ENCODE measurements at places on chromosomes 1 and 21. TPM values are rescaled to one million over a fixed set of nuclear protein-coding genes. Genes with fewer than 3 reads are reported as not detected.

The KCNT2 gene
- total RNA-seq = 0.18 TPM

GRCh38 chr1:25703041-25703440 is 86.5 kb downstream of the MAN1C1 start:
- no peak for DNase-seq

The OR2AK2 gene
- total RNA-seq = not detected

The FCGR3B gene
- total RNA-seq = not detected

GRCh38 chr1:234149217-234149616 is 224.0 kb upstream of the COA6 start:
- DNase-seq = no peak

- no peak for DNase-seq
Measured at GRCh38 chr1:201566933-201567801, 28.2 kb downstream of the NAV1 start.

- DNase-seq = no peak
Measured at GRCh38 chr21:44013380-44014088, 1.4 kb downstream of the TRAPPC10 start.

DNA sequence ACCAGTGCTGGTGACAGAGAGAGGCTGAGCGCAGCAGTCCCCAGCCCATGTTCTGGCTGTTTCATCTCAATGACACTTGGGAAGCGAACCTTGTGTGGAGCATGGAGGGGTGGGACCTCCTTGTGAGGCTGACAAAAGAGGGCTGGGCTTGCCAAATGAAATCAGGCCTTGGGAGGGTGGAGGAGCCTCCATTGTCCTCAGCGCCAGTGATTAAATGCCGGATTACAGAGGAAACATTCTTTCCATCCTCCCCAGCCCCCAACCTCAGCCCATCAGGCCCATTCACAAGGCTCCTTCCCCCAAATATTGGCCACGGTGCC is 63.3 kb upstream of the PAXBP1 start:
- no peak for DNase-seq

The CRP gene
- total RNA-seq = not detected

DNA sequence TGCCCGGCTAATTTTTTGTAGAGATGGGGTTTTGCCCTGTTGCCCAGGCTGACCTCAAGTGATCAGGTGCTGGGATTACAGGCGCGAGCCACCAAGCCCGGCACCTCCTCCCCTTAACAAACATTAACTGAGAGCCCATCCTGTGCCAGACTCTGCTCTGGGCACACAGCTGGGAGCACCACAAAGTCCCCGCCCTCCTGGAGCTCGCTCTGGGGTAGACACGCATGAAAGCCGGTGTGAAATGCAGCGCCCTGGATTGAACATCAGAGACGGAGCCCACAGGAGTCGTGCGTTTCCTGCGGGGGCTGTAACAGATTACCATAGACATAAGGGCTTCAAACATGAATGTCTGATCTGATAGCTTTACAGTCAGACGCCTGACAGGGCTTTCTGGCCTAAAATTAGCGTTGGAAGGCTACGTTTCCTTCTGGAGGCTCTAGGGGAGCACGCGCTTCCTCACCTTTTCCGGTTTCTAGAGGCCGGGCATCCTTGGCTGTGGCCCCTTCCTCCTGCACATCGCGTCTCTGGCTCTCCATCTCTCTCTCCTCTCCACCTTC is 14.3 kb downstream of the SLC27A3 start:
- DNase-seq = no peak

GRCh38 chr1:110012100-110012780 is 22.2 kb upstream of the STRIP1 start:
- DNase-seq = no peak

The SDCCAG8 gene
- total RNA-seq = 7.9 TPM

DNA sequence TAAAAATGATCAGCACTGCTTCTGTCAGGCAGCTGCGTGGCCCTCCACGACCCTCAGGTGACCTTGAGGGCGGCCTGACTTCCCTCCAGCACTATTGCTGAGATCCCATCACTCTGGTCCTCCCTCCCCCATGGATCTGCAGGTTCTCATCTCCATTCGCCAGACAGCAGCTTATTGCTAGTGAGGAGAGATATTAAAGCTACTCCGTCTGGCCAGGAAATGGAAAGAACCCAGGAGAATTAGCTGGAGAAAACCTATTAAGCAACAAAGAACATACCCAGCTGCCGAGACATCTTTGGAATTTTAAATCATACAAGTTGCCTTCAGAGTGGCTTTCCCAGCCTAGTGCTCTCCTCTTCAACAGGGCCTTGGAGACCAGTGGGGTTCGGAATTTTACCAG is 25.7 kb upstream of the KCNN3 start:
- DNase-seq = no peak

- DNase-seq = no peak
Measured at GRCh38 chr21:37181059-37181458, 86.1 kb downstream of the VPS26C start.

The NFASC gene
- total RNA-seq = 3.2 TPM

The TMCO1 gene
- 158 TPM for total RNA-seq

The A3GALT2 gene
- total RNA-seq = not detected

GRCh38 chr1:212926372-212926771 is 24.0 kb upstream of the VASH2 start:
- DNase-seq = no peak

- DNase-seq = no peak
Measured at GRCh38 chr1:9263276-9263855, 28.8 kb downstream of the H6PD start.

DNA sequence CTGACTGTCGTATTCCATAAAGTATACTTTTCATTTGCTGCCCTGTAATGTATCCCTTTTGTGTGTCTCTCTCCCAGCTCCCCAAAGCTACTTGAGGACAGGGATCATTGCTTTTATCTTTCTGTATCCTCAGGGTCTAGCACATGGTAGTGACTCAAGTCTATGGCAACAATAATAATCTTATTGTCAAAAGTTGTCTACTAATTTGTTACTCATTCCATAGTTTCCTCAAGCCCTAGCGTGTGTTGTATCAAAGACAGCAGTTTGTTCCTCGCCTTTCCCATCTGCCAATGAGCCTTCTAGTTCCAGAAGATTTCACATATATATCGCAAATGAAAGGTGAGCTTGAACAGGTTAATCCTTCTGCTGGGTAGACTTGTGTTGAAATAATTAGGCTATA is 9.8 kb upstream of the SLC30A1 start:
- DNase-seq = no peak

DNA sequence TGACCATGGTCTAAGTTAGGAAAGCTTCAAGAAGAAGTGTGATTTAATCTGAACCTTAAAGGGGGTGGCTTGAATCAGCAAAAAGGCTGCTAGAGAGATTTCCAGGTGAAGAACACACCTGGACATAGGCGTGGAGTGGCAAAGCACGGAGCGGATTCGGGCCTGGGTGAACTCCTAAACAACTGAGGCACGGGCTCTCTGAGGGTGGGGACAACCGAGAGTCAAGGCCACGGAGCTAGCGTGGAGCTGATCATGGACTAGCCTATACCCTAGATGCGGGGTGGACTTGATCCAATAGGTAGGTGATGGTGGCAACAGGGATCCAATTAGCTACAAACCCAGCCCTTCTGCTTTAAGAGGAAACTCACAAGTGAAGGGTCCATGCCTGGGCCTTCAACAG is 27.8 kb downstream of the SYT2 start:
- DNase-seq = no peak

DNA sequence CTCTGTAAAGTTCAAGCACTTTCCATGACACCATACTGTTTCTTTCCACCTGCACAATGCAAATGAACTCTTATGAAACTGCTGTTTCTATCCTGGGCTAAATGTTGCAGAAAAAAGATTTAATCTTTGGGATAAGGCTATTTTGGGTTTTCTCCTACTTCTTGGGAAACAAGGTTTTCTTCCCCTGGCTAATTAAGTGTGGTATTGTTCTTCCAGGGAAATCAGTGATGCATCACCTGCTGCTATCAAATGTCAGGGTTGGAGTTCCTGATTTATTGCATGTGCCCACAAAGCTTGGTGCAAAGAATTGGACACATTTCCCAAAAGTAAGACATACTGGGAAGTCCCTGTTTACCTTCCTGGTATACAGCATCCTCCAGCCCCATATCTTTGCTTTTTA is 6.0 kb upstream of the RGS4 start:
- DNase-seq = no peak

GRCh38 chr1:231776757-231777062 is 150.1 kb downstream of the DISC1 start:
- DNase-seq = no peak

- DNase-seq = no peak
Measured at GRCh38 chr1:206516728-206516990, 9.3 kb downstream of the RASSF5 start.

DNA sequence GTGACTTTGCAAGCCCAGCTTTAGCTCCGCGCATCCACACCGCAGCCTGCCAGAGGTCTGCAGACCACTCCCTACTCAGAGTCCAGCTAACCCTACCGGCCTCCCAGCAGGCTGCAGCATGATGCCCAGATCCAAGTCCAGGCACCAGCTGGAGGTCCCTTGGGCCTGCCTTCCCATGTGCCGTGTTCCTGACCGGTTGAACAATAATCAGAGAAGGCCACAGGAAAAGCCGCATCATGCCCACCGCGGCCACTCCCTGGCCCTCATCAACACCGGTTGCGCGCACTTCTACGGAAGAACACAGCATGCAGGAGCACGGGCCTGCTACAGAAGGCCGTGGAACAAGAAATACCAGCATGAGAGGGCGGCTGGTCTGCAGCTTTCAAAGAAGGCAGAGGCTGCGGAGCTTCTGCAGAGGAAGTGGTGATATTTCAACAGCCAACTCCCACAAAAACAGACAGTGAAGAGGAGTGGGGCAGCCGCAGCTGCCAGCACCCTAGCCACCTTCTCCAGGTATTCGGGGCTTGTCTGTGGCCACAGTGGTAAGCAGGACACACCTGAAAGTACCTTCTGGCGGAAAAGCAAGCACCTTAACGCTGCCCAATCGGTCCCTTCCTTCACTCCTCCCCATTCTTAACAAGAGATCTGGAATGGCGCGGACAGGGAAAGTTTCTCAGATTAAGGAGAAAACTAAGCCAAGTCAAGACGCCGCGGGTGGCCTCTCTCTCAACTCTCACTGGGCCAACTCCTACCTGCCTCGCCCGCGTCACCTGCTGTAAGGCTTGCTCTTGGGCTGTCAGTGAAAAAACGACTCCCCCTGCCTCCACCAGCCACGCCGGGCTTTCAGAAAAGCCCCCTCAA is 1.5 kb downstream of the PGBD5 start:
- no peak for DNase-seq

DNA sequence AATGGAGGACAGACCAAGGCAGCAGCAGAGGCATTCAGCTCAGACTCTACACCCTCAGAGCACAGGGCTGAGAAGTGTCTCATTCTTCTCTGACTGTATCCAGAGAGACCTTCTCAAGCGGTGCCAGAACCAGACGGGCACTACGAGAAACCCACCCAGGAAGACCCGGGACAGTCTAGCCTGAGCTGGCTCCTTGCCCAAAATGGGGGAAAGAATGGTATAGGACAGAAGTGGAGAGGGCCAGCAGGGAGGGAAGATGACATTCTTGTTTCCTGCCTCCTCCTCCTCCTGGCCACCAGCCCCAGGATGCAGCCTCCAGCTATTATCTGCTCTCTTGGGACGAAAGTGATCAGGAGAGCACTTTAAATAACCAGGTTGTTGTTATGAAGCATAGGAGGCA is 22.6 kb upstream of the PRELP start:
- DNase-seq = no peak

DNA sequence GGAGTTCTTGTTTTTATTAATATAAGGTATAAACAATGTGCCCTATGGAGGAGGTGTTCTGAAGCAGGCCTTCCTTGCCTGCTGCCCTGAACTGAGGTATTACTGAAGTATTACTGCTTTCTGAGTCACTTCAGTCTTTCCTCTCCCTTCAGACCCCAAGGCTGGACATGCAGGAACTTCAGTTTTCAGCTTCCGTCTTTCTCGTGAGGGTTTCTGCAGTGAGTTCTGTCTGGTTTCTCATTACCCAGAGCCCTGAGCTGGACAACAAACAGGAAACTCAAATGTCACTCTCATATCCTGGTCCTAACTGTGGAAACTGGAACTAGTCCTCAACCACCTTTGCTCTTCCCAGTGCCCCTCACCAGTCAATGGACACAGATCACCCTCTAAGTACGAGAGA is 46.8 kb downstream of the ELAVL4 start:
- no peak for DNase-seq

DNA sequence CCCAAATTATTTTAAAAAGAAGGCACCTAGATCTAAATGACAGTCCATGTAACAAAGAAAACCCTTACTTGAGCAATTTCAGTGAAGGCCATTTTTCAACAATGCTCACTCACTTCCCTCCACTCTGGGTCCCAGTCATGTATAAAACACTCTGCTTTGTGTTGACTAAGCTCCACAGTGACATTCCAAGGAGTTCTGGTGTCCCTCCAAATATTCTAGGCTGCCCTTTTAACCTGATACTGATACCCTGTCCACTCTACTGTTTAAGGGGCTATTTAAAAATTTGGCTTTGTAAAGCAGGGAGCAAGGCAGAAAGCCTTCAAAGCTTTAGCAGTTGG is 73.6 kb downstream of the GNG12 start:
- DNase-seq = no peak

GRCh38 chr1:157117527-157118057 is 18.0 kb upstream of the ETV3L start:
- DNase-seq = no peak

DNA sequence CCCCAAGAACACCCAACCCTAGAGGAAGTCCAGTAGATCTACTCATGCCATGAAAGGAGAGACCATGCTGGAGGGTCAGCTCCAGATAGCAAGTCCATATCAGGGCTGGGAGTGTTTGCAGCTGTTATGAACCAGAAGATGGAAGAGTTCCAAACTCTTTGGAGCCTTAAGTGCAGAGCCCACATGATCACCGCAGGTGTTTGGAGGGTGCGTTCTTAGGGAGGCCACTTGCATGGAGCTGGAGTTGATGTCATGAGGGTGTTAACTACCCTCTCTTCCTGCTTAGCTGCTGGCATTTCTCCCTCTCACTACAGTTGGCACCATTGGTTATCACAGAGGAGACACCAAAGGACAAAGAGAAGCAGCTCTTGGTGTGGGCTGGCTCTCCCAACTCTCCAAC is 616.9 kb downstream of the AJAP1 start:
- no peak for DNase-seq

DNA sequence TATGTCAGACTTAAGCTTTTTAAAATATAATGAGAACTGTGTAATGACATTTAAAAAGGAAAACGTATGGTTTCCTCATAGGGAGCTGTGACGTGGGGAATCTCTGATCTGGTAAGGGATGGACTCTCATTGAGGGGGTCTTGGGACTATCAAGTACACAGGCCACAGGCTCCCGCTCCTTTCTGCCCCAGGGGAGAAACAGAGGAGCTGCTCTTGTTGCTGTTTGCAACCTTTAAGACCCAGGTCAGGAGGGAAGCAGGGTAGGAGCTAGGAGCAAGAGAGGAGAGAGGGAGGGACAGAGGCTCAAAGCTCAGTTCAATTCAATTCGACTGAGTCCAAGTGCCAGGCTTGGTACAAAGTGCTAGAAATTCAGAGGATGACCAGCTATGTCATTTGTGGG is 185.1 kb upstream of the CSF3R start:
- DNase-seq = no peak

Data from H4 (cell line).